ENCODE measurements at places on chromosomes 6 and 20.
A peak's percentile ranks its signal among the peaks of the same experiment; 100 is the strongest.

DNA sequence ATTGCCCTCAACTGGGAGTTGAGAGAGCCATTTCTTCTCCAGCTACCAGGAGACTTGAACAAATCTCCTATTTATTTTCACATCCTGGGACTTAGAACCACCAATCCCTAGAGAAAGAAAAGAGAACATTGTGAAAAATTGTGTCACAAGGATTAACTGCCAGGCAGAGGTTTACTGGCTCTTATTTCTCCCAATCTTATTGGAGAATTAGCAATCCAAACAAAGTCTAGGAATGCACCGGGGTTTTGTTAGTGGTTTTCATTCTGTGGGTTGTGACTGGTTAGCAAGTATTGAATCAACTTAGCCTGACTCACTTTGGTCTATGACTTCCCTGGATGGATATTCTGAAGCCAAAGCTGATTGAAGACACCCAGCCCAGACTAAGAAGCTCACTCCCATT, 21.2 kb upstream of the ENPP5 start:
- DNase-seq, result no peak

DNA sequence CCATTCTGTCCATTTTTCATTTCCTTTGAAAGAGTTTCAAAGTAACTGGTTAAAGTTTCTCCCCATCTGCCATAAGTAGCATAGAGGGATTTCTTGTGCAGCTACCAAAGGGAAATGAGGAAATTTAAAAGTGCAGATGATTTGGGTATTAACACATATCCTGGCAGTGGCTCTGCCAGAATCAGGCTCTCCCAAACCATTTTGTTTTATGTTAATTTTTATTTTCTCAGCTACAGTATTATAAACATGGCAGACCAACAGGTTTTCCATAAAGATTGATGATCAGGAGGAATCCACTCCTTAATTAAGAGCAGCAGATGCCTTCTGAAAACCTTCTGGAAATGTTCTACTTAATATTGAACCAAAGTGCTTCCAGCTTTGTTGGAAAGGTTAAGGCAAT, 13.9 kb downstream of the PLCB4 start:
- no peak for DNase-seq

GRCh38 chr20:63538204-63539091, 1.3 kb upstream of the PTK6 start:
- peak; percentile 43 for DNase-seq

- no peak for DNase-seq
Observed at GRCh38 chr6:53295176-53295575, 53.6 kb downstream of the ELOVL5 start.

DNA sequence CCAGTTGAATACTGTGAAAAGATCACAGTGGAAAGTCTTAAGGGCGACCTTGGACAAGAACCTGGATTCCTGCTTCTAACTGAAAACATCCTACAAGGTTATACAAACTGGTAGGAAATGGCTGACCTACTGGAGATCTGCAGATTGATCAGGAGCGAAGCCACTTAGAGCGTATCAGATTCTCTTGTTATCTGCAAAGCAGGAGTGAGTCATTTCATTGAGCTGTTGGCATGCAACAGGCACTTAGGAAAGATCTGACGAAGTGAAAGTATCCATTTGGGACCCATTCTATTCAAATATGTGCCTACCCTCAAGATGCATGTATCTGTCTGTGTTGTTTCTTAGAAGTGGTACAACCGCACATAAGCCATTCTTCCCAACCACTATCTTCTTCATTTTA, 131.2 kb upstream of the RIN2 start:
- DNase-seq, result no peak

DNA sequence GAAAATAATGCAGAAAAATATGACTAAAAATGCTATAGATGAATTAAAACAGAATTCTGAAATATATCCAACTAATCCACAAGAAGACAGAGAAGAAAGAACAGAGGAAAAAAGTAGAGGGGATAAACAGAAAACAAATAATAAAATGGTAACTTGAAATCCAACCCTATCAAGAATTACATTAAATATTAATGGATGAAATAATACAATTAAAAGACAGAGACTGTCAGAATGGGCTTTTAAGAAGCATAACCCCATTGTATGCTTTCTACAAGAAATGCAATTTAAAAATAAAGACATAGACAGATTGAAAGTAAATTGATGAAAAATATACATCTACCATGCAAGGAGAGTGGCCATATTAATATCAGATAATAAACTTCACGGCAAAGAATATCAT, 15.4 kb downstream of the NHLRC1 start:
- DNase-seq, result no peak

GRCh38 chr20:11001764-11002540, 328.2 kb upstream of the JAG1 start:
- DNase-seq, result no peak

- peak; percentile 40 for DNase-seq
Observed at GRCh38 chr6:30690403-30691207, at the start of gene NRM. Gene NRM (minus strand): TSS chr6:30690984. CDS start chr6:30690974, 10 bp downstream.

GRCh38 chr20:10521068-10521831, 86.1 kb downstream of the SLX4IP start:
- DNase-seq, result no peak

DNA sequence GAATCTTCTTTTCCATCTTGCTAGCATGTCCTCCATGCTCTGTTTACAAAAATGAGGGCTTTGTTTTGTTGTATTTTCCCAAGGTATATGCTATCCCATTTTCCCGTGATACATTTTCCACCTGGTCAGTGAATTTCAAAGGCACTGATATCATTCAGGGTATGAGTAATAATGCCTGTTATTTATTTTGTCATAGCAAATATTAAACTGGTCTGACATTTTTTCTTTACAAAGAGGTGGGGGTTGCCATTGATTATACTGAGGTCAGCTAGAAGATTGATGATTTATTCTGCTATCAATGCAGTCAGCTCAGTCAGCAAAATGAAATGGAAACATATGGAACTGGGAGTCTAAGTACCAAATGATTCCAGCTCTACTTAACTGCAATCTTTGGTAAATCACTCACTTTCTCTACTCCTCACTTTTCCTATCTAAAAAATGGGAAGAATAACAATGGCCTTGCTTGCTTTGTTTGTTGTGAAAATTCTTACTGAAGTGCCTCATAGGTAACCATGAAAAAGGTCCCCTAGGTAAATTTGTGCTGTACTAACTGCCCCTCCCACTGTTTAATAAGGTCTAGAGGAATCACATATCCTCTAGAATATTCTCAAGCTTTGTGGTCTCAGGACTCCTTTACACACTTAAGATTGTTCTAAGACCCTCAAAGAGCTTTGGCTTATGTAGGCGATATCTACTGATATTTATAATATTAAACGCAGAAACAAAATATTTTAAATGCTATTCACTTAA, 64.0 kb downstream of the ARHGAP18 start:
- no peak for DNase-seq

GRCh38 chr20:52411611-52412010, 220.0 kb upstream of the ZFP64 start:
- DNase-seq, result peak; percentile 24

DNA sequence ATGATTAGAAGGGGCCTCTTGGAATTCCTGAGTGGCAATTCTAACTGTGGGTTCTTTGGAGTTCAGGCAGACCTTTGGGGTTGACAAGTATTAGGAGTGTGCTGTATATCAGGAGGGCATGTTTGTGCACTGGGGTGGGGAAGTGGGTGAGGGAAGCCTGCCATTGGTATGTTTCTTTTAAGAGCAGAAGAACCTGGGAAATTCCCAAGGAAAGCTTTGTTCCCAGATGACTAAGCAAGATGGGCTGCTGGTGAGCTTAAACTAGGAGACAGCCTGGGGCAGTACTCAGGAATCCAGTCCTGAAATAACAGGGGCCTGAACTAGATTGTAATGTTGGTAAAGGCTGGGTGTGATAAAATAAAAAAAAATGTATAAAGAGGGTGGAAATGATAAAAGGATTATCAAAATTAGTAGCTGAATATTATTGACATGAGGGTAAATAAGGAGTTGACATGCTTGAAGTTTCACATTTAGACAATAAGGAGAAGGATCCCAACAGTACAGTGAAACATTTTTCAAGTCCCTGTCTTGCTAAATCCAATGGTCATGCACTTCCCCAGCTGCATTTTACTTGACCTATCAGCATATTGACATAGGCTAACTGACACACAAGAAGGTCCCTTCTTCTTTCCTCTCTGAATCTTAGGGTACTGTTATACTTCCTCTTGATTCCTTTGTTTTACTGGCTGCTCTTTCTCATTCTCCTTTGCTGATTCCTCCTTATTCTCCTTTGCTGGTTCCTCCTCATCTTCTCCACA, 18.4 kb upstream of the IFNGR1 start:
- no peak for DNase-seq

- DNase-seq, result no peak
Observed at GRCh38 chr6:21384216-21384615, 209.3 kb upstream of the SOX4 start.

DNA sequence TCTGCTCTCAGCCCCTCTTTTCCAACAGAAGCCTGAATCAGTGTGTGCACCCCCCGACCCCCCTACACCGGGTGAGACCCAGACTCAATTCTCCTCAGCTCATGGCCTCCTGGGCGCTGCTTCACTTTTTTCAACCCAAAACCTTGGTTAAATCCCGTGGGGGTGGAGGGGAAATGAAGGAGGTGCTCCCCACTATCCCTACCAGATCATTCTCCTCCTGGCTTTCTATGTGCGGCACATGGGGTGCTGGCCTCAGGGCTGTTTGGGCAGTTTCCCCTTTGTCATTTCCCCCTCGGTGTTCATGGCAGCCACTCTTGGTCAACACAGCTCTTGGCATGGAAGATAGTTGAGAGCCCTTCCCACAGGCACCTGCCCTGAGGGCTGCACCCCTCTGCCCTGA, 4.6 kb downstream of the CST4 start:
- DNase-seq, result no peak

DNA sequence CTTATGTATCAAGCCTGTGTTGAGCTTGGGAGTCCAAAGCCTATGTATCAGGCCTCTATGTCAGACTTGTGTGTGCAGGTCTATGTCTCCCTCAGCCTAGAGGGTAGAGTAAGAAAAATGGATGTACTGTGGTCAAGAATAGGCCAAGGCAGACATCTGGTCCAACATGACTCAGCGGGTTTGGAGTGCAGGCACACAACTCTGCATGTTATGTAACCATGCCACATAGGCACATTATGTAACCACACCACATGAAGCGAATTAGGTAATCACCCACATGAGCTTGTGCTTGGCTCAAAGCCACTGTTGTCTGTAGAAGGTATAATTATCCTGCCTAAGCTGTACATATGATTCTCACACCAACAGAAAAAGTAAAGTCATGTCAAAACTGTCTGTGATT, 1190.5 kb upstream of the EYS start:
- DNase-seq, result no peak

GRCh38 chr6:52510213-52510562, 66.7 kb downstream of the TRAM2 start:
- DNase-seq, result no peak

DNA sequence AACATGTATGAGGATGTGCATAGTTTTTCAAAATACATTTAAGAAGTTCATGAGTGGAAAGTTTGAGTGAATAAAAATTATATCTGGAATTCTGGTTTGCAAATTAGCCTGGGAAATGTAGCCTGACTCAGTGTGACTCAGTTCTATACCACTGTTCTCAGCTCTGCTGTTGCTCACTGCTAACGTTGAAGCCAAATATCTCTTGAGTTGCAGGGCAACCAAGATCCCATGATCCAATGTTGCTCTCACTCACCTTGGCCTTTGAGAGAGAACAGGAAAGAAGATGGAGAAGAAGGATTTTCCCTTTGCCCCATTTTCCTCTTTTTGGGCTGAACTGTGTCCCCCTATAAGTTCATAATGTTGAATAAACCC, 28.9 kb downstream of the PSMB9 start:
- DNase-seq, result no peak

DNA sequence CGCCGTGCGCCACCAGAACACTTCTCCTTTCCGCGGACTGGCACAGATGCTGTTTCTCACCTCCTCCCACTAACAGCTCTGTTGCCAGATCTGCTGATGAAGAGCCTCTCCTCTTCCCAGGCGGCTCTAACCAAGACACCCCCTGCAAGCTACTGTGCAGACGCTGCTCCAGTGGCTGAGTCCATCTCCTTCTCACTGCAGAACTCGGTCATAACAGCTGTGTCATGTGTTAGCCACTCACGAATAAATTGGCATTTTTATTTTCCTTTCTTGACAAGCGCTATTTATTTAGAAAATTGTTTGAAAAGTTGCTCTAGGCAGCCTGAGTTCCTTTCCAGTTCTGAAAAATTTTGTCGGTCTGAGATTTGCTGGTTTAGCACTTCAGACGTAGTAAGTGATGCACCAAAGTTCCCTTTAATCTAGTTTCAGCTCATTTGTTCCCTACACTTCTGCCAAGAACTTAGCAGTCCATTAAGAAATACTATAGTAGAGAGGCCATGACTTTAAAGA, 12.8 kb upstream of the PLEKHG1 start:
- DNase-seq, result no peak
